ENCODE measurements at places on chromosomes 3 and 15.
A peak's percentile ranks its signal among the peaks of the same experiment; 100 is the strongest.

DNA sequence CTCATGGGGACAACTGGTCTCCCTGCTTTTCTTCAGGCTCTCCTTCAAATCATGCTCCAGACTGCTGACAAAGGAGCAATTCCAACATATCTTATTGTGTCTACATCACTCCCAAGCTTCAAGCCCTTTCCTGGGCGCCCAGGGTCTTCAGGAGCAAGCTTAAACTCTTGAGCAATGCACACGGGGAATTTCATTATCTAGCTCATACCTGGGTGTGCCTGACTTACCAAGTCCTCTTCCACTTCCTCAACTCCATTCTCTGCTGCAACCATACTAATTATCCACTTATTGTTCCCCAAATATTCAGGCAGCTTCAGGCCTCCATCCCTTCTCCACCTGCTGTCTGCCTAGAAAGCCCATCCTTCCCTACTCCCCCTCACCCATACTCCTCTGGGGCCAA, 50.6 kb downstream of the B3GNT5 start:
- no peak for DNase-seq

- DNase-seq: no peak
These were observed 966.0 kb upstream of the SEMA6D start for GRCh38 chr15:46751303-46751702.

GRCh38 chr15:81506071-81506470, 132.1 kb upstream of the TMC3 start:
- no peak for DNase-seq

DNA sequence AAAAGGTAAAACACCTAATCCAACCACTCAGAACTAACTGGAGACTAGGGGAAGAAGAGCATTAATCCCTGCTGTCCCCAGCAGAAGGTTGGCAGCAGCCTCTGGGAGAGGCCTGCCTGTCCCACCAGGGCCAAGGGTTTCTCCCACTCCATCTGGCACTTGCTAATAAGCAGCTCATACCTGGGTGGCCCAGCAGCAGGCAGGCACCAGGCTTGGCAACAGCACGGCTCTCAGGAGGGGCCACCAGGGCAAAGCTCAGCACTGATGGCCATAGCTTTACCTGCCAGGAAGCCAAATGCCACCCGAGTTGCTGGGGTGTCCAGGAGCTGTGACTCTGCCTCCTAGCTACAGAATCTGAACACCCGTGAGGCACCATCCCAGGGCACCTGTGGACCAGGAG, 58.3 kb downstream of the BOC start:
- DNase-seq: no peak

GRCh38 chr15:82921242-82921641, 31.3 kb downstream of the HOMER2 start:
- no peak for DNase-seq

- DNase-seq: no peak
These were observed 322.6 kb upstream of the KCNH8 start for GRCh38 chr3:18825665-18826064.

- DNase-seq: peak; percentile 71
These were observed 1.8 kb downstream of the PRKCD start for GRCh38 chr3:53162672-53163443.

GRCh38 chr3:40055956-40056355, 246.5 kb downstream of the MYRIP start:
- DNase-seq: no peak

GRCh38 chr3:16801698-16802097, 83.1 kb upstream of the PLCL2 start:
- no peak for DNase-seq

- DNase-seq: no peak
These were observed 55.4 kb downstream of the CCDC54 start for GRCh38 chr3:107432646-107433045.

- no peak for DNase-seq
These were observed 310.4 kb downstream of the ERC2 start for GRCh38 chr3:56157693-56158362.

- no peak for DNase-seq
These were observed 128.4 kb downstream of the EEFSEC start for GRCh38 chr3:128281461-128282367.

DNA sequence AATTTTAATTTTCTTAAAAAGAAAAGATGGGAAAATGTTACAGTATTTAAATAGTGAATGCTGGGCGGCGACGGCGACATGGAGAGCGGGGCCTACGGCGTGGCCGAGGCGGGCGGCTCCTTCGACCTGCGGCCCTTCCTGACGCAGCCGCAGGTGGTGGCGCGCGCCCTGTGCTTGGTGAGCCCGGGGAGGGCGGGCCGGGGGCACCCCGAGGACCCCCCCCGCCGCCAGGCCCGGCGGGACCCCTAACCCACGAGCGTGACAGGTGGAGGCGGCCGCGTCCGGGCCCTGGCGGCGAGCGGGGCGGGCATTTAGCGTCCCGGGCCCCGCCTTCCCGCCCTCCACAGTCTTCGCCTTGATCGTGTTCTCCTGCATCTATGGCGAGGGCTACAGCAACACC, 38.4 kb upstream of the GOLGA8J start:
- DNase-seq: no peak

GRCh38 chr3:10594915-10595314, 89.5 kb upstream of the ATP2B2 start:
- DNase-seq: no peak

DNA sequence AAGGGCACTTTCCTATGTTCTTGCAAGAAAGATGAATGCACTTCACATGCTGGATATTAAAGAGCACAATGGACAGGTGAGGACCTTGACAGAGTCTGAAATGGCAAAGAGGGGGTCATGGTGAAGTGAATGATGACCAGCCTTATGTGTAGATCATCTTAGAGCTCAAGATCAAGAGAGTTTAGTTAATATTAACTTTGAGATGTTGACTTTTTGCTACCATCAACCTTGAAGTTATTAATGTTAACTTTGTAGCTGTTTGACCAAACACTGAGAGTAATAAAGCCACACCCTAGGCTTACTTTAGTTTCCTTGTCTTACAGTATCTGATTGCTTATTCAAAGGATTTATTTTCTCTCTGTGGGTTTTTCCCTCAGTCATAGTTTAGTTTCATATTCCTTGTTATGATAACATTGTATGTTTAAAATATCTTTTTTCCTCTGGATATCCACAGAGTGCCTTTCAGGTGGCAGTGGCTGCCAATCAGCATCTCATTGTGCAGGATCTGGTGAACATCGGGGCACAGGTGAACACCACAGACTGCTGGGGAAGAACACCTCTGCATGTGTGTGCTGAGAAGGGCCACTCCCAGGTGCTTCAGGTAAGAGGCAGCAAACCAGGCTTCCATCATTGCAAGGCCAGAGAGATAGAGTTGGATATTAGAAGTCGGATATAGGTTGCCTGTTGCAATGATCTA, 5.4 kb downstream of the NFKBIZ start:
- DNase-seq: no peak

DNA sequence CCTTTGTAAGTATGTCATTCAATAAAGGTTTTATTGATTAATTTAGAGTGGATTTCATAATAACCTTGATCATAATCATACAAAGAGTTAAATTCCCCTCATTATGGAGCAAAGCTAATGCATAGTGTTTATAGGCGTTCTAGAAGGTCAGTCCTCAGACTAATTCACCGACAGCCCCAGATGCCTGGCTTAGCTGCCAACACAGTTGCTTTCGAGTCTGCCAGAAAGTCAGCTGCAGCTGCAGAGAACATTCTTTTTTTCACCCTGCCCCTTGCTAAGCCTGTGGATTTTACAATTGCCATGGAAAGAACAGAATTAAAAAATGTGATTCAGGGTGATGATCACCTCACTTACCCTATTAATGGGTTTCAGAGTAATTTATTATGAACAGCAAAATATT, 21.2 kb downstream of the CADM2 start:
- DNase-seq: no peak

DNA sequence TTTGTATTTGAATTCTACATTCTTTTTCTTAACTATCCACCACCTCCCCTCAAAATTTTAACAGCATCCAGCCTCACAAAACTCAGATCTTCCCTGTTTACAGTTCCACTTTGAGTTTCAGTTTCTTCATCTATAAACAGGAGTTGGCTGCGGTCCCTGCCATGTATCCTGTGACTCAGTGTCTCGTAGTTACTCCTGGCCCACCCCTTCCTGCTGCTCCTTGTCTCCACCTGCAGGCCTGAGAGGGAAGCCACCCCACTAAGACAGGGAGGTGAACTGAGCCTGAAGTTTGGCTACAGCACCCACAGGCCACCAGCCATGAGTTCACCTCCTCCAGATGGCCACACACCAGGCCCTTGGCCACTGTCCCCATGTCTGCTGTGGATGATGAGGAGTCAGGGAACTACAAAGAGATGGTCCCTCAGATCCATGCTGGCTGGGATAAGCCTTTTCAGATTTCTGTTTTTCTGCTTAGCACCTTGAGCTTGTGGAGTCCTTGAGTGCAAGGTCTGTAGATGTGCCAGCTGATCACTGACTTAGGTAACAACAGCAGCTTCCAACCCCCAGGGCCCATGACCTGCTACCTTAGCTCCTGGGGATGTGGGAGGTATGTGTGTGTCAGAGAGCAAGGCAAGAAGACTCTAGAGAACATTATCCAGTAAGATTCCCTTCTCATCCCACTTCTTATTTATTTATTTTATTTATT, 37.5 kb downstream of the CD86 start:
- peak; percentile 13 for DNase-seq

DNA sequence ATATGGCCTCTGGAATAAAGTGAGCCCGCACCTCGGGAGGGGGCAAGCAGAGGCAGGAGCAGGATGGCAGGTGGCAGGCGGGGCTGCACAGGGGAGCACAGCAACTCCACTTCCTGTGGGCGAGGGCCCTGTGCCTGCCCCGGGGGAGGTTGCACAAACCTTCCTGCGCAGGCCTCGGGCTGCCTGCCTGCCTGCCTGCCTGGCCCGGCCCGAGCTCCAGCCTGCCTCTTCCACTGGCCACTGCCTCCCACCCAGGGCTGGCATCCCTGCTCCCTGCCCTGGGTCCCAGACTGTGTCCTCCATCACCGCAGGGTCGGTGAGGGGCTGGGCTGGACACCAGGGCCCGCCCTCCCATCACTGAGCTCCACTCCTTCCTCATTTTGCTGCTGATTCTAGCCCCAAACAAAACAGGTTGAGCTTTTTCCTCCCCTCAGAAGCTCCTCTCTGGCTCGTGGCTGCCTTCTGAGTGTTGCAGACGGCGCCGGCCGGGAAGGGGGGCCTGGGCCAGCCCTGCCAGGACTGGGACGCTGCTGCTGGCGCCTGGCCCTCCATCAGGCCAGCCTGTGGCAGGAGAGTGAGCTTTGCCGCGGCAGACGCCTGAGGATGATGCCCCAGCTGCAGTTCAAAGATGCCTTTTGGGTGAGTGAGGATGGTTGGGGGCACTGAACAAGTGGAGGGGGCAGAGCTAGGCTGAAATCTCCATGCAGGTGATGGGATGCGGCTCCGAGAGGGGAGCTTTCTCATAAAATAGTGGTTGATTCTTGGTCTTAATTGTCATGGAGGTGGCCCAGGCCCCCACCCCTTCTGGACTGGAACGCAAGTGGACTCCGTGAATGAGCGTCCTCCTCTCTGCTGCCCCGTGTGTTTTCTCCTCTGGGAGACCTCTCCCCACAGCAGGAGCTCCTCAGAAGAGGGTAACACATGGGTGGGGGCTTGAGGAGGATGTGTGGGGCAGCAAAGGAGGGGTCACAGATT, at the start of gene PSTPIP1:
Gene PSTPIP1 (plus strand): TSS at position 156 of the 975 bp plus-strand sequence. CDS start 448 bp downstream, at position 604.
- peak; percentile 49 for DNase-seq

DNA sequence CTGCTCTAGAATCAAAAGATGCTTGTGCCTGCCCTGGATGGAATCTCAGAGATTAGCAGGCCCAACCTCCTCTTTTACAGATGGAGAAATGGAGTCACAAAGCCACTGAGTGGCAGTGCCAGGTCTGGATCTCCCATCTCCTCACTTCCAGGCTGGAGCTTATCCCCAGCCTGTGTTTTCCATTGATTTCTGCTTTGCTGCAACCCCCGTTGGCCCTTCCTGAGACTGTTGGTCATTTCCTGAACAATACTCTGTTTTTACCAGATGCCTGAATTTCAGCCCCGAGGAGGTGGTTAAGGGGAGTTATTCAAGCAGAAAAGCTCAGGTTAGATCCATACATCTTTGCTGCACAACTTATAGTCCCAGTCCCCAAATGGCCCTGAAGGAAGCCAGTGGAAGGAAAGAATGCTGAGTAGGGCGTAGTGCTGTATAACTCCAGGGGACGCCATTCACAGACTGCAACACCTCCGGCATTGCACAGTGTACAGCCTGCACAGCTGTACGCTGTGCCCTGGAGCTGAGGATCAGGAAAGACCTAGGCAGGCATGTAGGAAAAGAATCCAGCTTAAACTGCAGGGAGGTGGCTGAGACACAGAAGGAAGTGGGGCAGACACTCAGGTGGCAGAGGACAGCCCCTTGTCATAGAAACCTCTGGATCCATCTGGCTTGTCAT, 77.5 kb downstream of the RPLP1 start:
- DNase-seq: no peak

DNA sequence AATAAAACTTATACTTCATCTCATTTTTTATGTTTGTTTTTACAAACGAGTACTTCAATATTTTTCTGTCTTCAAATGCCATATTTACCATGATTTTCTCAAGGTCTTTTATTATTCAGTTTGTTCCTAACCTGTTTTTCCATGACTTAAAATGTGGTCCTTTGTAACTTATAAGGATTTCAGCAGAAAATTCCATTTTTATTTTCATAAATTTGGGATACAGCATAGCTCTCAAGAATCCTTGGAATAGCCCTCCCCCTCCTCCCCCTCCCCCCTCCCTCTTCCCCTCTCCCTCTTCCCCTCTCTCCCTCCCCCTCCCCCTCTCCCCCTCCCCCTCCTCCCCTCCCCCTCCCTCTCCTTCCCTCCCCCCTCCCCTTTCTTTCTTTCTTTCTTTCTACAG, 14.9 kb upstream of the STX19 start:
- no peak for DNase-seq

GRCh38 chr3:170738766-170739165, 131.2 kb downstream of the RPL22L1 start:
- no peak for DNase-seq

DNA sequence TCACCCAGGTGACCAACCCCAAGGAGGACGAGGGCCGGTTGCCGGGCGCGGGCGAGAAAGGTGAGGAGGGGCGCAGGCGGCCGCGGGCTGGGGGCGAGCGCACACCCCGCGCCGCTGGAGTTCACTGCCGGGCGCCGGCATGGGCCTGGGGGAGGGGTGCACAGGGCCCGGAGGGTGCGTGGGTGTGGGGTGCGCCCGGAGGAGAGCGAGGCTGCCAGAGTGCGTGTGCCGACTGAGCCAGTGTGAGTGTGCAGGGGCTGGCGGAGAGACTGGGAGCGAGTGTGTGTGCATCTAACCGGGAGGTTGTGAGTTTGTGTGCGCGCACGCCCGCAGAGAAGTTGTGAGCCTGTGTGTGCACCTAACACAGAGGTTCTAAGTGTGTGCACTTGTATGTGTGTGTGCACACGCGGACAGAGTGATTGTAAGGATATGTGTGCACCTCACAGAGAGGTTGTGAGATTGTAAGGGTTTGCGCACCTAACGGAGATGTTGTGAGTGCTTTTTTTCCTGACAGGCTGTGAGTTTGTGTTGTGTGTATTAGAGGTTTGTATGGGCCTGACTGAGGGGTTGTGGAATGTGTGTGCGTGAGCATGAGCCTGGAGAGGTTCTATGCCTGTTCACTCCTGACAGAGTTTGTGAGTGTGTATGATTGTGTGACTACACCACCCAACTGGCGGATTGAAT, 681 bp downstream of the CTDSPL start:
- peak; percentile 57 for DNase-seq

GRCh38 chr15:95215017-95215416, 983.7 kb downstream of the MCTP2 start:
- no peak for DNase-seq

GRCh38 chr3:73502609-73503583, 121.8 kb downstream of the PDZRN3 start:
- peak; percentile 15 for DNase-seq

GRCh38 chr3:46749129-46749528, 31.5 kb upstream of the PRSS50 start:
- no peak for DNase-seq
